ENCODE measurements at places on chromosomes 11 and 22.

DNA sequence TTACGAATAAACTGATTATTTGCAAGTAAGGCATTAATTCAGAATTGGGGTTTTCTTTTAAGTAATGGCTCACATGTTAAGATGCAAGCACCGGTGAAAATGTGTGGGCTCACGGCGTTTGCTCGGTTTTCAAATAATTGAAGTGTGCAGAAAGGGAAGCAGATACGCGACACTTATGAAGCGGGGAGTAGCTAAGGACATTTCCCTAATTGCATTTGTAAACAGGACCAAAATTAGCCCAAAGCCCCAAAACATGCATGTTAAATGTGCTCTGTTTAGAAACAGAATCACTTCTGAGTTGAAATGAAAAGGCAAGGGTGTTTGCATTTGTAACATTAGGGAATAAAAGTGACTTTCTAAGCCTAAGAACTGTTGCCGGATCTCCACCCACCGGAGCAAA lies 61.3 kb downstream of the ELFN2 start:
- DNase-seq: no peak

GRCh38 chr11:130483124-130483523 lies 34.7 kb downstream of the ADAMTS15 start:
- DNase-seq: no peak

- no peak for DNase-seq
Measured at GRCh38 chr11:132549001-132549400, 983.3 kb downstream of the OPCML start.

GRCh38 chr22:42387631-42388030 lies 44.6 kb downstream of the NFAM1 start:
- DNase-seq: no peak
